ENCODE measurements at places on chromosomes 11 and 22.
A peak's percentile ranks its signal among the peaks of the same experiment; 100 is the strongest.

DNA sequence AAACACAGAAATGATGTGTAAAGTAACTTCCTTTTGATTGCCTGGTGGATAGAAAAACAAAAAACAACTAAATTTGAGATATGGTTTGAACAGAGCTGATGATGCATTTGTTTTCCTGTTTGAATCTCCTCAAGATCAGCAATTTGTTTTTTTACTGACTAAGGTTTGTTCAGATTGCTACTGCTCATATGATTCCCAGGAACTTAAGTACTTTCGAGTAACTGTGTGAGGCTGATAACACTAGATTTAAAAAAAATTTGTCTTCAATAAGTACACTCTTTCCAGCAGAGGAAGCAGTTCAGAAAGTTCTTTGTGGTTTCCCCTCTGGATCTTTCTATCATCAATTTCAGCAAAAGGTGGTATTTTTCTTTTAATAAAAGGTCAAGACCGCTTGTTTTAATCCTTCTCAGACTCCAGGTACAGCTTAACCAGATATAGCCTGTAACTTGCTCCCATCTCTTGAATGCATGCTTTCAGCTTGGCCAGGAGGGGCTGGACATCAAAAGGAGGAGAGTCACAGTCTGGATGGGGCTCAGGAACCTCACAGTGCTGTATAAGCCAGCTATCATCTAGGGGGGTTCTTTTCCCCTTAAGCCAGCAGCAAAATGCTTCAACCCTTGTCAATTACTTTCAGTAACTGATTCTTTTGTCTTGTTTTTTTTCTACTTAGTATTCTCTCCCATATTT, 12.3 kb upstream of the MS4A6E start:
- DNase-seq = no peak

DNA sequence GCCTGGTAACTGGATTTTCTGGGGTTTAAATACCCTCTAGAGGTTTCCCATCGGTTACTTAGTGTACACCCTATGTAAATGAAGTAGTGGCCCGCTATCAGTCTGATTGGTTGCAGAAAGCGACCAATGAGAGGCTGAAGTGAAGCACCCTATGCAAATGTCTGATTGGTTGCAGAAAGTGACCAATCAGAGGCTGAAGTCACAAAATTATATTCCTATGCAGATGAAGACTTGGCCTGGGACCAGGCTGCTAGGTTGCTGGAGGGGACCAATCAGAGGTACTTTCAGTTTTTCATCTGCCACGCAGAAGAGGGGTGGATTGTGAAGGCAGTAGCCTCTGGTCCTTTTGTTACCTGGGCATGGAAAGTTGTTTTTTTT, 134.8 kb downstream of the TBC1D22A start:
- no peak for DNase-seq

- peak; percentile 17 for DNase-seq
These were observed 16.7 kb downstream of the INCENP start for GRCh38 chr11:62140304-62141110.

DNA sequence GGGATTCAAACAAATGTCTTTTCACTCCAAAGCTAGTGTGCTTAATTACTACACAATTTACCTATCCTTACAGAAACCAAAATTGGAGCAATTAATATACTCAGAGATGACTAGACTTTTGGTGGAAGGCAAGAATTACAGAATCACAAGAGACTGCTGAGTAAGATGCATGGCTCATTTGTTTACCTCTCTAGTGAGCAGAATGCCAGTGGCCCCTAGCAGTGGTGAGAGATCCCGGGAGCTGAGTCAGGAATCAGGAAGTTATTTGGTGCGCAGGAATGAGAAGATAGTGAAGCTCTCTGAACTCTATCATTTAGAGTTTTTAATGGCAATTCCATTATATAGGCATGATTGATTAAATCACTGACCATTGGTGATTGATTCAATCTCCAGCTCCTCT, 188.9 kb upstream of the SESN3 start:
- no peak for DNase-seq

DNA sequence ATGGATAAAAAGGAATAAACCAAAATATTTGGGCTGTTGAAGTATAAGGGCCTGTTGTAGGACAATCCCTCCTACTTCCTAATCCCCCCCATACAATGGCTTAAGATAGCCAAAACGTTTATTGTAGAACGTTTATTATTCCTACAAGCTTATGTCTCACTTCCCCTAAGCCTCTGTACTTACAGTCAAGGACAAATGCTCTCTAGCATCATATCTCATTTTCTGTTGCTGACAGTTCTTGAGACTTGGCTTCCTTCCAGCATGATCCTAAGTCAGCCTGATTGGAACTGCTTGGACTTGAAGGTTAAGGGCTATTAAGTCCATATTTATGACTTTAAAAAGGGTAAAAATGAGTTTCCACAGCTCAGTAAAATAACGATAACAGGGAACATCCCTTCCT, 8.8 kb downstream of the MISFA start:
- DNase-seq = no peak

DNA sequence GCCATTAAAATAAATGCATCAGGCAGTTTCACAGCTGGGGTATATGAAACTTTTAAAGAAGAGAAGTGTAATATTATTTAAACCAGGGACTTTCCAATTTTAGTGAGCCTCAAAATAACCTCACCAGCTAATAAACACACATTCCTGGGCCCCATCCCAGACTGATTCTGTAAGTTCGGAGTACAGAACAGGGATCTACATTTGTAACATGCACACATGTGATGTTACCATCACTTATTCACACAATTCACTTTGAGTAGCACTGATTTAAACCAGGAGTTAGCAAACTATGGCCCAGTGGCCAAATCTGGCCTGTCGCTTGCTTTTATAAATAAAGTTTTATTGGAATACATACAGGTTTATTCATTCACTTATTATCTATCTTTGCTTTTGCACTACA, 62.0 kb downstream of the STK33 start:
- no peak for DNase-seq
